Naive thymus-derived CD4-positive, alpha-beta T cell (primary cell): ENCODE measurements at places on chromosomes 5 and 9. TPM values are rescaled to one million over a fixed set of nuclear protein-coding genes. Genes with fewer than 3 reads are reported as not detected.

The HTR1A gene
- not detected for total RNA-seq

The ACTBL2 gene
- total RNA-seq = not detected

The GABBR2 gene
- not detected for total RNA-seq

The PPP2R2B gene
- total RNA-seq = 1.00 TPM

- no peak for DNase-seq
These were observed 65.9 kb upstream of the DAP start for GRCh38 chr5:10826971-10827370.
